Endodermal cell (in vitro differentiated cells): ENCODE measurements at places on chromosomes 5 and 9. TPM values are rescaled to one million over a fixed set of nuclear protein-coding genes. Genes with fewer than 3 reads are reported as not detected.

- peak; percentile 86 for DNase-seq
Measured at GRCh38 chr9:136204838-136205706, at the start of gene LHX3. LHX3 (minus strand) TSS chr9:136205128; CDS start chr9:136205012, 116 bp downstream.

DNA sequence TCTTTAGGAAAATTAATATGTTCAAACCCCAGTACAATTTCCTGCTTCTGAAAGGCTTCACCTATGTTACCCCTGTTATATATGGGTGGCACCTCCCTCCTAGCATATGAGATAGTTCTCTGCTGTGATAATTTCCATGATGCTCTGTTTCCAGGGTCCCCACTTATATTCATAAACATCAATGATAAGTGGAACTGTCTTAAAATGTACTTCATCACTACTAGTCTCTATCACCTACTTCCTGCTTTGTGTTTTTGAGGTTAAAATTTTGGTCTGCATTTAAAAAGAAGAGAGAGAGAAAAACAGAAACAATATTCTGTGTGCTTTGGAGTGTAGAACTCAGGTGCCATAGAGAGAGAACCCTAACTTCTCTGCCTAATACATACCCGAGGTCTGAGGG is 234.7 kb downstream of the HTR1A start:
- no peak for DNase-seq

DNA sequence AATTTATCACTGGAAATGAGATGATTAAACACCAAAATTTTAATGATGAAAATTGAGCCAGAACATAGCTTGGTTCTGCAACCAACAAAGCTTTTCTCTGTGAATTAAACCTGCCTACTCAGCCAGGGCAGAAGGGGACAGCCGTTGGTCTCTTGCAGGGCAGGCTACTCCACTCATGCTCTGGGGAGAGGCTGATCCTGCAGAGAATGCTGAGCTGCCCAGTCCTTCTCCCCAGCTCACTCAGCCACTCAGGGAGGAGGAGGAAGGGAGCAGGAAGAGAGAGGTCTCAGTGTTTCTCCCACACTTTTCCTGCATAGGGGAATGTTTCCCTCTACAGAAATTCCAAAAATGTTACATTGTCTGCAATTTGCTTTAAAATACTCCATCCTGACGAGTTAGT is 40.4 kb upstream of the HMHB1 start:
- DNase-seq: no peak

GRCh38 chr5:15510092-15510491 is 10.1 kb downstream of the FBXL7 start:
- no peak for DNase-seq

- DNase-seq: peak; percentile 92
Measured at GRCh38 chr5:19987612-19988361, at the start of gene CDH18. CDH18 (minus strand) TSS chr5:19988200; CDS start chr5:19838986, 149,214 bp downstream.

- no peak for DNase-seq
Measured at GRCh38 chr9:127204771-127205470, 59.7 kb upstream of the GARNL3 start.

GRCh38 chr5:160360310-160360709 is 10.1 kb downstream of the C1QTNF2 start:
- DNase-seq: peak; percentile 56

DNA sequence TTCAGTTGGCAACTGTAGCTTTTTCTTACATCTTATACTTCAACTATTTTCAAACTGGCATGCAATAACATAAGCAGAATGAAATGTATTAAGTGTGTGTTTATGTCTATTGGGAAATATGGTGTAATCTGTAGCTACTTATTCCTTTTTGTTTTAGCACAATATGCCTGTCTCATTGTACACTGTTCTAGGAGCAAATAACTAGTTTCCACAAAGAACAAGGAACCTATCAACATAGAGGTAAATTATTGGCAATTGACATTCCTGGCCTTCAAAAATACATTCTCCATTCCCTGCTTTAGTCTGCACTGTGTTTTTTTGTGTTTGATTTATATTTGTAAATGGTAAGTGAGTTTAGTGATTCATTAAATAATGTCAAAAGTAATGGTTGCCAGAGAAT is 75.7 kb downstream of the FBXL7 start:
- no peak for DNase-seq

DNA sequence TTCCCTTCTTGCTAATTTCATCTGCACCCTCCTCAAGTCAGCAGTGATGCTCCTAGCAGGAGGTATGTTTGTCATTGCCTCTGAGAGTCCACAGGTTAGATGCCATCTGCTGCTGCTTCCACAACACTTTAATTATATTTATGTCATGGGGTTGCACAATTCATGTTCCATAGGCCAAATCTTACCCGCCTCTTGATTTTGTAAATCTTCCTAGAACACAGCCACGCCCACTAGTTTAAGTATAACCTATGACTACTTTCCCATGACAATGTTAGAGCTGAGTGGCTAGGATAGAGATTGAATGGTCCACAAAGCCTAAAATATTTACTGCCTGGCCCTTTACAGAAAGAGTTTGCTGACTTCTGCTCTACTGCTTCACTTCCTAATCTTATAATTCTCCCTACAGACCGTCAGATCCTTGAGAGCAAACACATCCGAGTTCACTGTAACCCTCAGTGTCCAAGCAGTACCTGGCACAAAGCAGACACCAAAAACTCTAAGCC is 21.1 kb downstream of the LIFR start:
- no peak for DNase-seq

GRCh38 chr5:54229041-54229780 is 81.2 kb downstream of the ARL15 start:
- peak; percentile 90 for DNase-seq

Gene SWI5
- total RNA-seq: 32.3 and 33.4 TPM in 2 replicates

Gene UGT3A1
- 10.3 to 11.8 TPM (median 10.6 TPM) in 3 replicates for total RNA-seq

Gene GPR151
- total RNA-seq: 4.9 and 5.1 TPM in 2 replicates

Gene TAS2R1
- total RNA-seq: 0.24 TPM in 1 of 3 replicates, not detected in the others

Gene GRXCR2
- not detected in 3 replicates for total RNA-seq

Gene PRRX2
- total RNA-seq: 1.0 to 2.2 TPM (median 1.9 TPM) in 3 replicates

Gene PDCD1LG2
- not detected in 2 replicates for total RNA-seq
